ENCODE measurements at places on chromosomes 16 and 17.
A peak's percentile ranks its signal among the peaks of the same experiment; 100 is the strongest.

- no peak for DNase-seq
These were observed 1.3 kb downstream of the IGFALS start for GRCh38 chr16:1791943-1792812.

DNA sequence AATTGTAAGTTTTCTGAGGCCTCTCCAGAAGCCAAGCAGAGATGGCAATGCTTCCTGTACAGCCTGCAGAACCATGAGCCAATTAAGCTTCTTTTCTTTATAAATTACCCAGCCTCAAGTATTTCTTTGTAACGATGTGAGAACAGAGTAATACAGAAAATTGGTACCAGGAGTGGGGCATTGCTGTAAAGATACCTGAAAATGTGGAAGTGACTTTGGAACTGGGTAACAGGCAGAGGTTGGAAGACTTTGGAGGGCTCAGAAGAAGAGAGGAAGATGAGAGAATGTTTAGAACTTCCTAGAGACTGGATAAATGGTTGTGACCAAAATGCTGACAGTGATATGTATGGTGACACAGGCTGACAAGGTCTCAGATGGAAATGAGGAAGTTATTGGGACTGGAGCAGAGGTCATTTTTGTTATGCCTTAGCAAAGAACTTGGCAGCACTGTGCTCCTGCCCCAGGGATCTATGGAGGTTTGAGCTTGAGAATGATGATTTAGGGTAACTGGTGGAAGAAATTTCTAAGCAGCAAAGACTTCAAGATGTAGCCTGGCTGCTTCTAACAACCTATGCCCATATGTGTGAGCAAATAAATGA lies 23.1 kb downstream of the PRDM7 start:
- no peak for DNase-seq

DNA sequence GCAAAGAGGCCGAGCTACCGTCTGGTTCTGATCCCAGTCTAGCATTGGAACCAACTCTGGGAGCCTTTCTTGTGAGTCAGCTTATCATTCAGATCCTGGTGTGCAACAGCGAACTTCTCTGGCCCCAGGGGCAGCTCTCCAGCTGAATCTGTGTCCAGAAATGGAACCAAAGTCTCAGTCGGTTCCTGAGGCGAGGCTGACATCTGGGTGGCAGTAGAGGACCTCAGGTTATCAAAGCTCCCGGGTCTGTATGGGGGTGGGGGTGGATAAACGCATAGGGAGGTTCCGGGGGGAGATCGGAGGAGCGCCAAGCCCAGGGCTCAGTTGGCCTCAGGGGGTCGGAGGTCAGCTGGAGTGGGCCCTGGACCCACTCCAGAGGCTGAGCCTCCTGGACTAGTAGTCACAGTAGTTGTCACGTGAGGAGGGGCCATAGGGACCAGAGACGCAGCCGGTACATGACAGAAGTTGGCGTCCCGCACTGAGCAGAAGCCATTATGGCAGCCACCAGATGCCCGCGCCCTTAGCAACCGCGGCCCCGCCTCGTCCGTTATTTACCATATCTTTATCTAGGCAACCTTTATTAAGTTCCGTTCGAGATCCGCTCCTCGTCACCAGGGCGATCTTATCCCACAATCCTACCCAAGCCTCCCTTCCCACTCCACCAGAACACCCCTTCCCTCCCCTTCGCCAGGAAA lies 12.9 kb downstream of the RDM1 start:
- no peak for DNase-seq

DNA sequence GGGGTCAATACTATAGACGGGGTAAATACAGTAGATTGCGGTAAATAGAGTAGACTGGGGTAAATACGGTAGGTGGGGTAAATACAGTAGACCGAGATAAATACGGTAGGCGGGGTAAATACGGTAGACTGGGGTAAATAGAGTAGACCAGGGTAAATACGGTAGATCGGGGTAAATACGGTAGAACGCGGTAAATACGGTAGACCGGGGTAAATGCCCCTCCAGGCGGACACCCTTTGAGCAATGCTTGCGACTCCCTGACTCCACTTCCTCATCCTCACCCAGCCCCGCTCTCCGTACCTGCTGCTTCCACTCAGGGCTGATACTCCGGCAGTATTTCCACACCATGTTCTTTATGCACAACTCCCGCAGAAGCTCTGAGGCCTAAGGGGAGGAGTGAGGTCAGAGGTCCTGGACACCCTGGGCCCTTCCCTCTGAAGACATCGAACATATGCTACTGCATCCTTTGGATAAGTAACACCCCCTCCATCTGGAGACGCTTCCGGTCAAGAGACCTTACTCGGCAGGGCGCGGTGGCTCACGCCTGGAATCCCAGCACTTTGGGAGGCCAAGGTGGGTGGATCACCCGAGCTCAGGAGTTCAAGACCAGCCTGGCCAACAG lies 13.3 kb upstream of the CRK start:
- no peak for DNase-seq

DNA sequence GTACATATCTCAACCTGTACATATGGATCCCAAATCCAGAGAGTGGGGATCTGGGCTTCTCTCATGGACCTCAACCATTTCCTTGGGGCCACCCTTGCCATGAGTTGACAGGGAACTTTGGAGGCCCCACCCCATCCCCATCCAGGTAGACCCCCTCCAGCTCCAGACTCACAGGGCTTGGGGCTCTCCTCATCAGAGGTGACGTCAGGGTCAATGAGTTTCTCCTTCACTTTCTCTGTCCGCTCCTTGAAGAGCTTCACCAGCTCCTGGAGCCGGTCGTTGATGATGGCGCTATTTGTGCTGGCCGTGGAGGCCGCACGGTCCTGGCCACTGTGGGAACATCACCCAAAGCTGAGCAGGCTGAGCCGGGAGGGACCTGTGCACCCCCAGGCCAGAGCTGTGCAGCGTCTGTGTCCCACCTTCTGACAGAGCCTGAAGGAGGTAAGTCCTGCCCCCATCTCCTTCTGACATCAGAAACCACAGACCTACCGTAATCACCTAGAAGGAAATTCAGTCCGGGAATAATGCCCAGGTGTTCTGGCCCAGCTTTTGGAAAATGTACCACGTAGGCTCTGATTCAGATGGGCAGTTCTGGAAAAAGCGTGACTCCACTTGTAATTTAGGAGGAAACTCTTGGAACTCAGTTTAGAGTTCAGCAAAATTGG lies 50.6 kb downstream of the CNGB1 start:
- no peak for DNase-seq

GRCh38 chr17:57276621-57277020 lies 20.3 kb downstream of the MSI2 start:
- DNase-seq: no peak

DNA sequence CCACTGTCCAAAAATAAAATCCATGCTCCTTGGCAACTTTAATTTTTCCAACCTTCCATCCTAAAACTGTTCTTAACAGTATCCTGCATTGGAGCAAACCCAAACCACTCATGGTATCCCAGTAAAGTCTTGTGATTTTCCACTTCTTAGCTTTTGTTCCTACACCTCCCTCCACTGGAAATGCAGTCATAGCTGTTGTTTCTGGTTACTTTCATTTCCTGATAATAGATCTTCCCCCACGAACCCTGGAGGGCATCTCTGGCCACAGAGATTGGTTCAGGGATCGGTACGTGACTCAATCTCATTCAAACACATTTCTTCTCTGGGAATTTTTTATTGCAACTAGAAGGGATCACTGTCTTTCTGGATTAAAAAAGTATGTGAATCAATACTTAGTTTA lies 276.0 kb downstream of the GRIN2A start:
- no peak for DNase-seq

GRCh38 chr17:46832945-46833839 lies 14.7 kb upstream of the WNT3 start:
- no peak for DNase-seq

- no peak for DNase-seq
These were observed 10.1 kb downstream of the DNAH9 start for GRCh38 chr17:11608396-11608795.

DNA sequence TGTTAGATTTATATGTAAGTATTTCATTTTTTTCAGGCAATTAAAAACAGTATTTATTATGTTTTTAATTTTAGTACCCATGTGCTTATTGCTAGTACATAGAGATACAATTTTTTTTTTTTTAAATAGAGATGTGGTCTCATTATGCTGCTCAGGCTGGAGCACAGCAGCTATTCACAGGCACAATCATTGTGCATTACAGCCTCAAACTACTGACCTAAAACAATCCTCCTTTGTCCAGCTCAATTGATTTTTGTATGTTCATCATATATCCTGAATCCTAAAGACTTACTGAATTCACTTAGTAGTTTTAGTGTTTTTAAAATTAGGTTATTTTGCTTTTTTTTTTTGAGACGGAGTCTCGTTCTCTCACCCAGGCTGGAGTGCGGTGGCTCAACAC lies 26.3 kb downstream of the SPECC1 start:
- DNase-seq: no peak

DNA sequence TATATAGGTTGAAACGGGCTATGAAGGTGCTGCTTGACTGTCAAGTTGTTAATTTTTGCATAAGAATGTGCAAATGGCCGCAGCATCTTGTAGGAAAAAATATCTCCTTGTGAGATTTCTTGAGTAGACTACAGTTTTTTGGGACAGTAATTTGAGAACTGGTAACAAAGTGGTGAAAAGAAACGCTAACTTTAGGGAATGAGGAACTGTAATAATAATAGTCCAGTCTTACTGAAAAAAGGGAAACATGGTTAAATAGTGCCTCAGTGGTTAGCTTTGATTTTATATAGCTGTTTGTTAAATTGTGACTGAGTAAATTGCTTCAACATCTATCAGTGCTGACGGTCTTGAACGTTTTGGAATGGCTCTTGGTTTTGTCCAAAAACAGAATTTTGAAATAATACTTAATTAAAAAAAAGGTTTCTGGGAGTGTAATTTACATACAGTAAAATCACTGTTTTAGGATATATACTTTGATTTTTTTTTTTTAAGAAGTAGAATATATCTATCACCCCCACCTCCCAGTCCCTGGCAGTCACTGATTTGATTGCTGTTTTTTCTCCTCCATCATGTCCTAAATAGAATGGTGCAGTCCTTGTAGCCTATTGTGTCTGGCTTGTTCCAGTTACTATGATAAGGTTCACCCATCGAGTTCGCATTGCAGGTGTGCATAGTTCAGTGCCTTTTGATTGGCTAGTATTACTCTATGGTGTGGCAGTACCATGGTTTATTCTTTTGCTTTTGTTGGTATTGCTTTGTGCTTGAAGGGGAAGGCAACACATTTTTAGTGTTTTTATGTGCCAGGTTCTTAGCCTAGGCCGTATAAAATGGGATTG lies 2.8 kb downstream of the HAPSTR1 start:
- no peak for DNase-seq

DNA sequence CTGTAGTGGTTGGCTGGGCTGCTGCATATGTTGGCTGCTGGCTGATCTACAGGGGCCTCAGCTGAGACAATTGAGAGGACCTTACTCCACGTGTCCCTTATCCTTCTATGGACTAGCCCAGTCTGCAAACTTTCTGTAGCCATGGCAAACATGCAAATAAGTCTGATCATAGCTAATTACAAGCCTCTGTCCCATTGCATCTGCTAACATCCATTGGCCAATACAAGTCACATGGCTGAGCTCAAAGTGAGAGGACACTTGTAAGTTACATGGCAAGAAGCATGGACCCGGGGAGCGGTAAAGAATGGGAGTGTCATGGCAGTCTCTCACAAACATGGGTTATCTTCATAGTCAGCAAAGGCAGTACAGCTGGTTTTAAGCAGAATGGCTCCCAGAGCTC lies 11.6 kb upstream of the IL4R start:
- no peak for DNase-seq

- no peak for DNase-seq
These were observed 42.4 kb downstream of the TOM1L2 start for GRCh38 chr17:17929655-17930380.

- DNase-seq: no peak
These were observed 14.7 kb downstream of the PHB1 start for GRCh38 chr17:49399995-49400394.

GRCh38 chr17:11795906-11796305 lies 197.6 kb downstream of the DNAH9 start:
- DNase-seq: no peak

GRCh38 chr16:83723244-83723643 lies 84.5 kb upstream of the HSBP1 start:
- DNase-seq: no peak

- peak; percentile 16 for DNase-seq
These were observed 123.5 kb downstream of the CBLN1 start for GRCh38 chr16:49158029-49158642.

GRCh38 chr16:89332243-89332901 lies 114.9 kb downstream of the ZNF778 start:
- no peak for DNase-seq

DNA sequence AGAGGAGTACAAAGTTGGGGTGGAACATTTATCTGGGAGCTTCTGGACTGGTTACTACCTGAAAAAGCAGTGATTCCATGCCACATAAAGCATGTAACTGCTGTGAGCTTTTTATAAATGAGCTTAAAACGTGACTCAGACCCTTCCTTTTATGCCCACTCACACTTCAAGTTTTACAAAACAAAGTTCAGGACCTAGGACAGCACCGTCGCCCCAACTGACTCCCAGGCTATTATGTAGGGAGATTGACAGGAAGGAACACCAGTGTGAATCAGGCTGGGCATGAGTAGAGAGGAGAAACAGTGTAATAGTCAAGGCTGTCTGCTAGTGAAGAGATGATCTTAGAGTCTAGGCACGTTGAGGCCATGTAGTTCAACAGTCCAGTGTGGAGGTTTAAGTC lies 91.6 kb upstream of the DNAH9 start:
- peak; percentile 1 for DNase-seq

- DNase-seq: no peak
These were observed 9.1 kb downstream of the IGFBP4 start for GRCh38 chr17:40452216-40452787.

- DNase-seq: no peak
These were observed 82.2 kb downstream of the MRM3 start for GRCh38 chr17:864315-864714.

DNA sequence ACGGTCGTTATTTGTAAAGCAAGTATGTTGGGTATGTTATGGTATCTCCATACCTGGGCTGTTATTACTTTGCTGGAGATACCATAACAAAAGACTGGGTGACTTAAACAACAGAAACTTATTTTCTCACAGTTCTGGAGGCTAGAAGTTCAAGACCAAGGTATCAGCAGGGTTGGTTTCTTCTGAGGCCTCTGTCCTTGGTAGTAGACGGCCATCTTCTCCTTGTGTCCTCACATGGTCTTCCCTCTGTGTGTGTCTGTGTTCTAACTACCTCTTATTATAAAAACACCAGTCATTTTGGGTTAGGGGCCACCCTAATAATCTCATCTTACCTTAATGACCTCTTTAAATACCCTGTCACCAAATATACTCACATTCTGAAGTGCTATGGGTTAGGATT lies 33.2 kb upstream of the MRTFB start:
- DNase-seq: no peak

GRCh38 chr17:17029938-17030337 lies 12.3 kb upstream of the MPRIP start:
- DNase-seq: no peak

- DNase-seq: no peak
These were observed 33.3 kb upstream of the DYNLRB2 start for GRCh38 chr16:80507538-80507937.

- DNase-seq: no peak
These were observed 10.9 kb upstream of the C16orf54 start for GRCh38 chr16:29756654-29757053.

DNA sequence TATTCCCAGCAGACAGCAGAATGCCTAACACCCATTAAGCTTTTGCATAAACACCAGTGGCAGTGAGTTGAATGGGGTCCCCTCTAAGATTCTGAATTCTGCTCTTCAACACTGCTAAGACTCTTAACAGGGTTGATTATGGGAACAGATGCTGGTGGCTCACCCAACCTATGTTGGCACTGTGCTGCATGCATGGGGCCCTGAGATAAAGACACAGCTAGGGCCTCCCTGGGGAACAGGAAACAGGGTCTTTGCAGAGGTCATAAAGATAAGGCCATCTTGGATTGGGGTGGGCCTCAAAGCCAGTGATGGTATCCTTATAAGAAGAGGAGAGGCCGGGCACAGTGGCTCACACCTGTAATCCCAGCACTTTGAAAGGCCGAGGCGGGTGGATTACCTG lies 190.8 kb downstream of the SLC39A11 start:
- DNase-seq: no peak

All from activated CD4-positive, alpha-beta T cell treated with anti-CD3 and anti-CD28 coated beads, Interleukin-10, Interleukin-2, amounts not matched to agents 100 ng/mL and 50 ng/mL, durations not matched to agents 16 hours and 8 hours (primary cell).